ENCODE measurements at places on chromosomes 7 and 10.

DNA sequence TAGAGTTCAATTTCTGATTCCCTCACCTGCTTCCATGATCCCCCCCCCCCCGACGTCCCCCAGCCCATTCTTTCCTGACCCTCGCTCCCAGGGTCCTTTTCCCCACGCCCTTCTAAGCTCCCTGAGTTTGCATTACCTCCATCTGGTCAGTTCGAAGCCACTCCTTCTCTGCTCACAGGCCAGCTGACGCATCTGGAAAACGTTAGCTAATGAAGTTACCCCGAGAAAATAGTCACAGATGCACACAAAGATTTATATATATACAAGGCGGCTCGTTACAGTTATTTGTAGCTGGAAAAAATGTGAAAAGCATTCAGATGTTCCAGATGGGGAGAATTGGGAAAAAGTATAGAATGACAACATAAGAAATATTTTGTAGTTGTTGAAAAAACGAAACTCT lies 630.0 kb upstream of the FOXK1 start:
- H3K27ac ChIP-seq, result no peak overlapping the region
- no peaks in the 10 kb centered on the region for H3K4me1 ChIP-seq
- no peak overlapping the region for H3K4me3 ChIP-seq
- H3K36me3 ChIP-seq, result no peaks in the 10 kb centered on the region
- H3K27me3 ChIP-seq, result no peaks in the 10 kb centered on the region

DNA sequence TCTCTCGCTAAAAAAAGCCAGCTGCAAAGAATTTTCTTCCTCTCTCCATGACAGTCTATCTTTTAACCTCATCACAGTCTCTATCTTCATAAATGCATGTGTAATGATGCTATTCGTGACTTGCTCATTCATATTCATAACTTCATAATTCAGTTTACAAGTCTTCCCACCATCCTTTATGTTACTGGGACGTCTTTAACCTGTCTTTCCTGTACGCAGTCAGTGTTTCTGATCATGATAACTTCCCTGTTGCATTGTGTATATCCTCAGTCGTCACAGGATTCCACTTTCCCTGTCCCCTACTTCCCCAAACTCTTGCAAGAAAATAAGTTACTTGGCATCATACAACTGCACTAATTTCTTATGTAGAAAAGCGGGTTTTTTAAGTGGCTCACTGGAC lies 165.6 kb upstream of the ASAH2 start:
- DNase-seq, result no peak
- no peaks in the 10 kb centered on the region for H3K36me3 ChIP-seq
- no peak overlapping the region for H3K27ac ChIP-seq
- no peaks in the 10 kb centered on the region for H3K4me1 ChIP-seq
- no peaks in the 10 kb centered on the region for H3K27me3 ChIP-seq
- no peak overlapping the region for H3K4me3 ChIP-seq

- H3K4me3 ChIP-seq, result no peak overlapping the region
- H3K36me3 ChIP-seq, result no peaks in the 10 kb centered on the region
- no peaks in the 10 kb centered on the region for H3K27me3 ChIP-seq
Observed at GRCh38 chr10:116826803-116827202, 22.5 kb upstream of the ENO4 start.

DNA sequence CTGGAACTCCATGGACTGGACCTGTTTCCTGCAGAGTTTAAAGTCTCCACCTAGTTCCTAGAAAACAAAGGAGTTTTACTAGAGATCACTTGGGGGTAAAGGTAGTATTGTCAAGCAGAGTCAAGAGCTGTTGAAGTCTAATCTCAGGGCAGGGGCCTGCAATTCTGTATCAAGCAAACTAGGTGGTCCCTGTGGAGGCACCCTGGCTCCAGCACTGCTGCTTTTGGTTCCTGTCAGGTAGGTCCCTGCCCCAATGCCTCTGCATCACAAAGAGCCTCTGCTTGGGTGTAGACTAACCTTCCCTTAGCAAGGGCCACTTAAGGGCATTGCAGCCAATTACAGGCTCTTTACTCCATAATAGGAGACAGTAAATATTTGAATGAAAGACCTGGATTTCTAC lies 22.5 kb downstream of the ZSCAN25 start:
- no peaks in the 10 kb centered on the region for H3K27me3 ChIP-seq
- H3K4me3 ChIP-seq, result no peak overlapping the region
- H3K36me3 ChIP-seq, result no peaks in the 10 kb centered on the region
- H3K4me1 ChIP-seq, result no peaks in the 10 kb centered on the region

GRCh38 chr10:78413076-78414055 lies 379.7 kb downstream of the RPS24 start:
- H3K27me3 ChIP-seq, result no peaks in the 10 kb centered on the region
- no peak overlapping the region for H3K4me3 ChIP-seq
- H3K27ac ChIP-seq, result no peak overlapping the region
- peaks cover 3% of the 10 kb centered on the region for H3K4me1 ChIP-seq

- H3K36me3 ChIP-seq, result no peaks in the 10 kb centered on the region
- DNase-seq, result no peak
- H3K4me1 ChIP-seq, result no peaks in the 10 kb centered on the region
- no peak overlapping the region for H3K4me3 ChIP-seq
Observed at GRCh38 chr7:134343796-134344195, 27.1 kb upstream of the SLC35B4 start.
